Heart left ventricle (tissue), 16 donors: ENCODE measurements at places on chromosomes 1 and 21. TPM values are rescaled to one million over a fixed set of nuclear protein-coding genes. Genes with fewer than 3 reads are reported as not detected.

CASQ2 gene
- 1,181 TPM for total RNA-seq

DNA sequence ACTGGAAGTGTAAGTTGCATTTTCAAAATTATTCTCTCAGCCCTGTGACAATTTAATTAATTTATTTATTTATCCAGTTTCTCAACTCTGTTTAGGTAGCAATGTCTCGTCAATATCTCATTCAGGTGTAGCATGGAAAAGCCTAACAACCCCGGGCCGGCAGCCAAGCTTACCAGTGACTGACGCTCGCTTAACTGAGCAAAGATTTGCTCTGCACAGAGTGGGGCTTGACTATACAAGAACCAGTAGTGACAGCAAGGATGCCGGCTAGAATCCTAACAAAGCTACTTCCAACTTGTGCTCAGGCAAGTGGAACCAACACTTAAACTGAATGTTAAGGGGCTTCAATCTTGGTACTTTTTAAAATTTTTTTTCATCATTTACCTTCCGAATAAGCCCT is 80.9 kb upstream of the ESRRG start:
- DNase-seq: peak; percentile 33
- no peak overlapping the region for H3K4me3 ChIP-seq
- no peak overlapping the region for H3K27ac ChIP-seq
- no peaks in the 10 kb centered on the region for H3K36me3 ChIP-seq

DNA sequence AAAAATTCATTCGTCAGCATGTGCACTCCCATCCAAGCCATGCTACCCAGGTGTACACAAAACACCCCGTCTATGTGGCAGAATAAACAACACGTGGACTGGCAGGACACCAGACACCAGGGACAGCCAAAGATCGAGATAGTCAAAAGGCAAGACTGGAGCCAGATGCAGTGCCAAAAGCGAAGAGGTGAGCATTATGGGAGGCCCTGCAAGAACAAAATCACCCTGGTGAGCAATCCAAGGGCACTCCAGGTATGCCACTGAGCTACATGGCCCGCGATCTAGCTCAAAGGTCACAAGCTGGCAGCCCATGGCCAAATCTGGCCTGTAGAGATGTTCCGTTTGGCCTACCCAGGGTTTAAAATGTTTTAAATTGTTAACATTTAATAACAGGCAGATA is 33.7 kb downstream of the PLPP3 start:
- H3K36me3 ChIP-seq: no peaks in the 10 kb centered on the region
- H3K4me1 ChIP-seq: peaks cover 95% of the 10 kb centered on the region
- H3K4me3 ChIP-seq: no peak overlapping the region
- no peaks in the 10 kb centered on the region for H3K27me3 ChIP-seq
- H3K27ac ChIP-seq: peak overlapping the region; percentile 78

- H3K27ac ChIP-seq: no peak overlapping the region
- H3K4me3 ChIP-seq: no peak overlapping the region
- no peak for DNase-seq
Observed at GRCh38 chr1:3590951-3591865, 20.1 kb downstream of the MEGF6 start.

AGL gene
- total RNA-seq: 45.7 TPM

GRCh38 chr21:26836528-26836927 is 8.7 kb downstream of the ADAMTS1 start:
- H3K36me3 ChIP-seq: peaks cover 60% of the 10 kb centered on the region
- H3K27me3 ChIP-seq: no peaks in the 10 kb centered on the region
- no peak overlapping the region for H3K4me3 ChIP-seq
- no peak for DNase-seq
- H3K27ac ChIP-seq: no peak overlapping the region
